NCI-H460 (cell line): ENCODE measurements at places on chromosomes 5 and 9. TPM values are rescaled to one million over a fixed set of nuclear protein-coding genes. Genes with fewer than 3 reads are reported as not detected.
A peak's percentile ranks its signal among the peaks of the same experiment; 100 is the strongest.

DNA sequence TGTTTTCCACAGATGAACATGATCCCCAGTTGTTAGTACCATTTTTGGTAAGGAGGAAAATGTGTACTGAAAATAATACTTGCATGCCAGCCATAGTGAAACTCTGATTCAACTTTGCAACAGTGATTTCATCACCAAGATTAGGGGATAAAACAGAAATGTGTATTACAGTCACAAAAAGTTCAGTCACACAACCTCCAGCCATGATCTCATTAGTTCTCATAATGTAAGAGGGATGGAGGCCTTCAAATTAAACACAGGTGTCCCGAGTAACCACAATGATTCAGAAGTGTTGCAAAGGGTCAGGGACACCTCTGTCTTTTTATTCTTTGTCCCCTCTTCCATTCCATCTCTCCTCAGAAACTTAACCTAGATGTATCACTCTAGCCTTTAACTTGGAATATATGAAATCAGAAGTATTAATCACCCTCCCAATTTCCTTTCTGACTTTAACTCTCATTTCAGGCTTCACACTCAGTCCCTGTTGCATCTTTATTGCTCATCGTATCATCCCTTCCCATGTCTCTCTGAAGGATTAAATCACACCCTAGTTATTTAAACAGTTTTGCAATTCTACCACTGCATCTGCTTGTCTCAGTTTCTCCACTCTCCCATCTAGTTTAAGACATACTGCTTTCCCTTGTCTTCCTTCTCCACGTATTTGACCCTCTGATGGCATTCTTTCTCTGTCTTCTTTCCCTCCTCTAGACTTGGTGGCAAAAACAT, 291.2 kb downstream of the ADAMTS6 start:
- DNase-seq: no peak

DNA sequence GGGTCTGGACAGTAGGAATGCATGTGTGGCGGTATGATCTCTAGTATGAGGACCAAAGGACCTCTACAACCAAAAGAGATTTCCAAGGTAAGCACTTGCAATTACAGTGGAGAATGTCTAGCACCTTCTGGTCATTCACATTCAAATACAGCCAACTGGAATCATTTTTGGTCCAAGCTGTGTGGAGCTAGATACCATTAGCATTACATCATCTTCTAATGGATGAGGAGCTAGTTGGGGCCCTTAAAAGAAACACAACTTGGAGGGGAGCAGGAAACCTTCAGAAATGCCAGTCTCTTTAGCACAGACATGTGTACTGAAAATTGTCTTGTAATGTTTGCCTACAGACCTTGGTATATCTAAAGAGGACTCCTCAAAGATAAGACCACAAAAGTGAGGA, 244.7 kb downstream of the BNC2 start:
- DNase-seq: no peak

GRCh38 chr5:15566306-15566705, 66.3 kb downstream of the FBXL7 start:
- DNase-seq: no peak

DNA sequence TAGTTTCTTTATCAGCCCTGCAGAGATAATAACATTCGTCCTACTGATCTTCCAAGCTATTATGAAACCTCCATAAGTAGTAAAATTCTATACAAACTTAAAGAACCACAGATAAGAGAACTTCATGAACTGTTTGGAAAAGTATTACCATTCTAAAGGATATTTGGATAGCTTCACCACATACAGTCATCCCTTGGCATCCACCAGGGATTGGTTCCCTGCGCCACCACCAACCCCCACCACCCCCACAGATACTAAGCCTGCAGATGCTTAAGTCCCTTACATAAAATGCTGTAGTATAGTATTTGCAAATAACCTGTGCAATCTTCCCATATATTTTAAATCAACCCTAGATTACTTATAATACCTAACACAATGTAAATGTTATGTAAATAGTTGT, 61.4 kb upstream of the SHISAL2B start:
- no peak for DNase-seq

- no peak for DNase-seq
These were observed 837.7 kb upstream of the ZNF608 start for GRCh38 chr5:125584140-125584520.

DNA sequence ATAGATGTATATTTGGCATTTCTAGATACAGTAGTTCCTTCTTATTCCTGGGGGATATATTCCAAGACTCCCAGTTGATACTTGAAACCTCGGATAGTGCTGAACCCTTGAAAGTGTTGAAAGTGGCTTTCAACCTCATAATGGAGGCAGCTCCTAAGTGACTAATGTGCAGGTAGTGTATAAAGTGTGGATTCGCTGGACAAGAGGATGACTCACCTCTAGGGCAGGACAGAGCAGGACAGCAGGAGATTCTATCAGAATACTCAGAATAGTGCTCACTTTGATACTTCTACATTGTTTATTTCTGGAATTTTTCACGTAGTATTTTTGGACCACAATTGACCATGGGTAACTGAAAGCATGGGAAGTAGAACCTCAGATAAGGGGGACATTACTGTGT, 1138.9 kb upstream of the WWC1 start:
- no peak for DNase-seq

DNA sequence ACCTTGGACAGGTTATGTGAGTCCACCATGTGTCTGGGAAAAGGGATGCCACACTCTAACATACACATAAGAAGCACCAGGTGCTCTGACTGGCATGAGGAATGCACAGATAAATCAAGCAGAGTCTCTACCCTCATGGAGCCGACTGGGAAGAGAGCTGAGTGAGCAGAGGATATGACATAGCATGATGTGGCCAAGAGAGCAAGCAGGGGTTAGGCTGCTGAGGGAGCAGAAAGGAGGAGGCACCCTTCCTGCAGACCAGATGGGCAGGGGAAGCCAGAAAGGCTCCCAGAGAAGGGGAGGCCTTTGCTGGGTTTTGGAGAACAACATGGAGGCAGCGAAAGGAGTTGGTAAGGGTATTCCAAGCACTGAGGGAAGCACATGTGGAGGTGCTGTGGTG, 223.1 kb downstream of the GNA14 start:
- no peak for DNase-seq

DNA sequence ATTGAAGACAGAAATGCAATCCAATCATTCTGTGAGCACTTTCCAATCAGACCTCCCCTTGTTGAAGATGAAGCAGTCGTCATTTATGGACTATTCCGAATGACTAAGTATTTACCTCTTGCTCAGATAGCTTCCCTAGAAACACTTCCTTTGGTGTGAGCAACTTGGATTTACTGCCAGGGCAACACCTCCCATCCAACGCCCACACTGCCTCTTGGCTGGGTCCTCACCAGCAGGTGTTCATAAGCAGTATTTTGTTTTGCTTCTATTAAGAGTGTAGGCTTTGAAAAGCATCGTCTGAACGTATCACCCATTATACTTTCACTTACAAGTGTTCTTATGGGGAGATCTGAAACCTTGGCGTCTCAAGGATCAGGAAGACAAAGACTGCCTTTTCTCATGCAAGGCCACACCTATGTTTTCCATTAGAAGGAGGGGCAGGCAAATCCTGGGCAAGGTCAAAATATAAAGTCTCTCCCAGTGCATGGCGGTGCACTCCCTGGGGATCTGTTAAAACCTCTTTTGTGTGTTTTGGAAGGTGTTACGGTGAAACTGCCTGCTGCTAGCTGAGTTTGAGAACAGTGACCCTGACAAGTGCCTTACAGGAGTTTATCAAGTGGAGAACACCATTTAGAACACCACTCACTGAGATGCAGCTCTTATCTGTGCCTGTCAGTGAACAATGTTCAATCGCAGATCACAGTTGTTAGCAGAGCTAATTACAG, 10.6 kb upstream of the MARCHF3 start:
- no peak for DNase-seq

The ORM2 gene
- total RNA-seq: not detected in 2 replicates

GRCh38 chr9:93091453-93092081, 4.5 kb upstream of the CARD19 start:
- DNase-seq: no peak

GRCh38 chr5:108727236-108727650, 20.5 kb upstream of the FER start:
- no peak for DNase-seq

- peak; percentile 50 for DNase-seq
These were observed 191.5 kb downstream of the ROR2 start for GRCh38 chr9:91758491-91758981.

The DBH gene
- not detected in 2 replicates for total RNA-seq

DNA sequence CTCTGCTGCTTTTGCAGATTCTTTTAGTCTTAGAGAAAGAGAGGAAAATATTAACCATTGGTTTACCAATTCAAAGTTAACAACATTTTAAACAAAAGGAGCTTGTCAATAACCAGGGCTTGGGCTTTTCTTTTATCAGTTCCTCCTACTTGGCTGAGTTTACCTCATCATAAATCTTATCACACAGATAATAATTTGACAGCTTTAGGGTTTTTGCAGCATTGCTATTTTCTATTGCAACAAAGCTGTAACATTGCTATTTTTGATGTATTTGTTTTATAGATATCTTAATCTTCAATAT, 9.8 kb upstream of the ABL1 start:
- DNase-seq: no peak

DNA sequence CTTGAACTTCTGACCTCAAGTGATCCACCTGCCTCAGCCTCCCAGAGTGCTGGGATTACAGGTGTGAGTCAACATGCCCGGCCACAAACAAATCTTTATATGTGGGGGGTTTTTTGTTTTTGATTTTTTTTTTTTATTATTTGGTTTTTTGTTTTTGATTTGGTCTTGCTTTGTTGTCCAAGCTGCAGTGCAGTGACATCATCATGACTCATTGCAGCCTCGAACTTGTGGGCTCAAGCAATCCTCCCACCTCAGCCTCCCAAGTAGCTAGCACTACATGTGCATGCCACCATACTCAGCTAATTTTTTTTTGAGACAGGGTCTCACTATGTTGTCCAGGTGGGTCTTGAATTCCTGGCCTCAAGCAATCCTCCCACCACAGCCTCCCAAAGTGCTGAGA, 42.4 kb downstream of the ALDH7A1 start:
- no peak for DNase-seq

GRCh38 chr9:108586471-108587139, 269.2 kb downstream of the ACTL7B start:
- no peak for DNase-seq
